ENCODE measurements at places on chromosomes 4 and X.

DNA sequence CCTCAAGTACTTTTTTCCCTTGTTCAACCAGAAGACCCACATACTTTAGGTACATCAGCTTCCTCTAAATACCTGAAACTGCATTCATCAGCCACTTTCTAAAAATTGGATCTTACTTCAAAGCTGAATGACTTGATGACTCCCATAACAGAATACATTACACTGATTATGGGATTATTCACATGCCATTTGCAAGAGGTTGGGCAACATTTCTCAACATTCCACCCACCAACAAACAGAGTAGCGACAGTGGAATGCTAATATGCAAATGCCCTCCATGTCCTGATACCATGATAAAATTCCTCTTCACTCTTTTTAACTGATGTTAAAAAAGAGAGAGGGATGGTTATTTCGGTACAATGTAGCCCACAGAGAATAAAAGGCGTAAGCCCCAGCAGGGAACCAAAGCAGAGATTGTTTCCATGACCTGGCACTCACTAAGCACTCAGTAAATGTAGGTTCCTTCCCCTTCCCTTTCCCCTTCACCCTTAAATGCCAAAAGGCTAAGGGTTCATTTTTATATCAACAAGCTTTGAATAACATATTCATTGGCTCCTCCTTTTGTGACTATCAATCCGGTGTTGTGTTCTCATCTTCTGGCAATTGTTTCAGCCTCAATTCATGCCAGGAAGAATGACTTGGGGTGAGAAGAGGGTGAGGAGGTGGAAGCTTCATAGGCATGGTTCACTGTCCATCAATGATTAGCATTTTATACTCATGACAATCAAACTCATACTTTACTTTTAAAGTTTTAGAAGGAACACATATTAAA, 317.2 kb downstream of the DHX15 start:
- peak; percentile 45 for DNase-seq

- DNase-seq: no peak
Measured at GRCh38 chr4:33349376-33349775, 2629.2 kb downstream of the PCDH7 start.

- no peak for DNase-seq
Measured at GRCh38 chr4:184818216-184818564, 7.6 kb downstream of the ACSL1 start.

DNA sequence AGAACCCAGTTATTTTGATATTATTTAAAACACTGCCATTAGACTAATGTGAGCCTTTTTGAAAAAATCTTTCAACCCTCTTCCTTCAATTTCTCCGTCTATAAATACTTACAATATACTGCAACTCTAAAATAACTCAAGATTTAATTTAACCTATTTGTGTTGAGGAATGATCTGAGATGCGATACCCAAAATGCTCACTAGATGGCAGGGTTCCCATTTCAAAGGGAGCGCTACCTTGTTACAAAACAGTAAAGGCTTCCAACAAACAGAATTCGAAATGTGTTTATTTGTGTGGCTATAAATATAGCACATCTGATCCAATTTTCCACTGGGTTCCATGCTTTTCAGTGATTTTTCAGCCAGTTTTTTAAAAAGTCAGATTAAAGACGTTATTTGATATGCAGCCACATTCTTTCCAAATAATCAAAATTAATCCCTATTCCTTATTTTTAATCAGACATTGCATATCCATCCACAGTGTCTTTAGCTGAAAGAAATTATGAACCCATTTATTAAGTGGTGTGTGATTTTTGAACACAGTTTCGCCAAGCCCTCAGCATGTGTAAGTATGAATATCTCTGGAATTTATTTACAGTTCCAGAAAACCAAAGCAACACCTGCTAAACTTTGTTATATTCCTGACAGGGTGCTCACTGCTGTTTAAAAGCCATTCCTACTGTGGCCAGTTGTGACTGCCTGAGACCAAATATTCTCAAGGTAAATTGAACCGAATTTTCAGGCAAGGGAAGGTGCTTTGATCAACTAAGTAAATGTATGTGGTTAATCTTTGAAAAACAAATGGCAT, 668.0 kb upstream of the LCORL start:
- no peak for DNase-seq

DNA sequence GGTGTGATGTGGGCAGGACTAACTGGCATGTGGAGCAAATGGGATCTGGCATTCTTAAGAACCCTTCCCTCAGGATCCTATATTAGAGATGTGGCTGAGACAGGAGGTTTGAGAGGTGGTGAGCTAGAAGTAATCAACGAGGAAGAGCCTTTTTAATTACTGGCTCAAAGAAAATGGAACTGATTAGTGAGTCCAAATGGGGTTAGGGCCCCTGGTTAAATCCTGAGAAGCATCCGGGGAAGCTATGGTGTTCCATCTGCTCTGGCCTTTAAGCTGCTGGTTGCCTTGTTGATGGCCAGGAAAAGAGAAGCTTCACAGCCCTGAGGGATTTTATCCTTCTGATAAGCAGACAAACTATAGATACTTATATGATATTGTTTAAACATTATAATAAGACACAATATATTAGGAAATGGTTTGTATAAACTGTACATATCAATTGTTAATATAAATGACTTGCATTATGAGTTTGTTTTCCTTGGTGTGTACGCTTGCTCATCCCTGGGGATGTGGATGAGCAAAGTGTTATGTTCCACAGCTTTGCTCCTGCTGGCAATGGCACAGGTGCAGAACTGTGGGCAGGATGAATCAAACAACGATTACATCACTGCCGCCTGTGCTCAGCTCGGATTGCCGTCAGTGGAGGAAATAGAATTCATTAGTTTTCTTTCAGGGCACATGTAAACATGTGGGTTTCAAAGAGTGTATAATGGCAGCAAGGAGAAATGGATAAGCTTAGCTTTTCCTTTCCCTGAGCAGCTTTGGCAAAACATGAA, 328.6 kb upstream of the ARX start:
- DNase-seq: no peak

DNA sequence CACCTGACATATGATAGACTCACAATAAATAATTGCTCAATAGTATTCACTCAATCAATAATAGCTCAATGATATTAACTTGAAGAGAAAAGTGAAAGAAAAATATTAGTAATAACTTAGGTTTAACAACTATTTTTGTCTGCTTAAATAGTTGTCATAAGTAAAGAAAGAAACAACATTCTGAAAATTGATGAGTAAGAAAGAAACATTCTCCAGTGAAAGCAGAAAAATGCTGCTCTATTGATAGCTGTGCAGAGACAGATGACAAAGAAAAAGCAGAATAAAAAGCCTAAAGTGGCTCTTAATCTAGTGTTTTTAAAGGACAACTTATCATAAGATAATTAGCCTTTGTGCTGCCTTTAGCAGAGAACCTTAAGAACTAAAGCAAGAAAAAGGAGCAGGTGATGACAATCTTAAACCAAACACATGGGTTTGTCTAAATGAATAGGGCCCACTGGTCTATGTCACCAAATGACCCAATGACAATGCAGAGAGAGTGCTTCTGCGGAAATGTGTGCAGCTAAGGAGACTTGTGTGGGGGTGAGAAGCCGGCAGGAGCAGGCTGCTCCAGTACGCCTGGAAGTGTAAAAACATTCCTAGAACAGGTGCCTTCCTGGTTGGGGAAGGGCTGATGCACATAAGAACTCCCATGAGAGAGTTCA, 13.2 kb downstream of the HS3ST1 start:
- no peak for DNase-seq

DNA sequence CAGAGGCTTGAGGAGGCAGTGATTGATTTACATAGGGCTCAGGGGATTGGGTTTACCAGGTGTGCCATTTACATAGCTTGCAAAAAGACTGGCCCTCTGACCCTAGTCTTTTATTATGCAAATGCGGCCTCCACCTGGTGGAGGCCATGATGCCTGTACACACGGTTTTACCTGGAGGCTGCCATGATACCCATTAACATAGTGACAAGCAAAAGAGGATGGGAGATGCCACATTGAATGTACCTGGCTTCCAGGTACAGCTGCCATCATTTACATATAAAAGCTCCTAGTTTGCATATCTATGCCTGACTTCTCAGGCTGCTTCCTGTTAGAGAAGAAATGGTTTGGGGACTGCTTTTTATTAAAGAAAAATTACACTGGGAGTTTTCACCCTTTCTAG, 72.0 kb downstream of the NEXMIF start:
- no peak for DNase-seq

DNA sequence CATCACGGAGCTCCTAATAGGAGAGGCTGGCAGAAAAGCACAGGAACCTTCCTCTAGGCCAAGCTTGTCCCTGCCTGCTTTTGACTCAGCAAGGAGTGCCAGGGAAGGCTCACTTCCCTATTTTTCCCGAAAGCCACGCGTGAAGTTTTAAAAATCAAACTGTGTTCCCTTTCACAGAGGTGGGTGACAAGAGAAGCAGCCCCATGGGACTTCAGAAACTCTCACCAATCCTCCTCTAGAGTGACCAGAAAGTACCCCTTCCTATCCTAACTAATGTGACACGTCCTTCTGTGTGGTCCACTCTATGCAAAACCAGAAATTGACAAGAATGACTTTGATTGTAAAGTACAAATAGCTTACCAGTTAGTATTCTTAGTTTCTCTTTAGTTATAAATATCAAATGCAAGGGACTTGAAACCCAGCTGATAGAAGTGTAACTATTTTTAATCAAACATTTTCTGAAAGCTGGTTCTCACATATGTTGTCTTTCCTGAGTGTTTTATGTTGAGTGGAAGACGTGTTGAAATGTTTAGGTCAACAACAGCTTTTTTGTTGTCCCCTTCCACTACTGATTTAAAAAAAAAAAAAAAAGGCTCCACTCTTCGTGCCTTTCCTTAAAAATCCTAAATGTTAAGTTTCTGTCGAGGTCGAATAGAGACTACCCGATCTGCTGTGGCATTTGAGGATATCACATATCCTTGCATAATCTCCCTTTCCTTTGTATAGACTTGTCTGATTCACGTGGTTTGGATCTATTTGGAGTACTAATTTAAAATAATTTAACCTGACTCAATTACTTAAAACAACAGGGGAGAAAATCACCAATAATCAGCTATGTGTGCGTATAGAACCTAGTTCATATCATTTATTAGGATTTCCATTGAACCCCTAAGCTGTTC, 42.1 kb downstream of the NFKB1 start:
- no peak for DNase-seq

- peak; percentile 78 for DNase-seq
Measured at GRCh38 chr4:153294631-153295030, 49.9 kb upstream of the MND1 start.

GRCh38 chr4:17010426-17011087, 112.1 kb upstream of the LDB2 start:
- no peak for DNase-seq

DNA sequence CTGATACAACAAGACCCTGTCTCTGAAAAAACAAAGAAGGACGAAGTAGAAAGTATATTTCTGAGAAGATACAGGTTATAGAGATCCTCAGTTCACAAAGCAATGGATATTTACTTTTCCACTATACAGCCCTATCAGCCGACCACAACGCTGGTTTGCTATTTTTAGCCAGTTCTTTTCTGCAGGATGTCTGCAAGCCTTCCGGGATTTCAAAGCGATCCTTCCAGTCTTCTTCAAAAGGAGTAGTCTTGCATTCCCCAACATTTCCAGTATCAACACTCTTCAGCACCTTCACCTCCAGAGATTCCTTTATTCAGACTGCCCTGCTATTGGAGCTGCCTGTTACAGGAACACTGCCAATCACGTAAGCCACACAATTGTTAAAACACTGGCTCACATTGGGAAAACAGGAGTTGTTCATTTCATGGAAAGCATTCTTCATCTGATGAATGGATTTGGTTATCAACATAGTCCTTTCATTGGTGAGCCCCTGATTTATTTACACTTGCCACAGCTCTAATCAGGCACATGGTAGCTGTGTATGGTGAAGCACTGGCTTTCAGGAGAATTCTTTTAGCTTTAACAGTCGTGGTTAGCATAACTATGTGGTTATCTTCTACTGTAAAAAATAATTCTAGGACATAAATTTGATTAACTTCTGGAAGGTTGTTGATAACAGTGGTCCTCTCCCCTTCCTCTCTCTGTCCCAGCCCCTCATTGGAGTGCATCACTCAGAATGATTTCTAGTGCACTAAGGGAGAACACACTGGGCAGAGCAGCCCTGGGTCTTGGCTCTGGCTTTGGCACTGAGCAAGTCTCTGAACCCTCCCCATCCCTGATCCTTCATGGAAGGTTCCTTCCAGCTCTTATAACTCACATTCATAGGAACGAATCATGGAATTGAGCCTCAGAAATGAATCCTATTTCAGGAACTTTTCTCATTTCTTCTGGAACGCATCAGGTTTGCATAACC, 109.9 kb upstream of the SORBS2 start:
- DNase-seq: no peak

Data from epithelial cell of prostate (primary cell).